ENCODE measurements at places on chromosomes 12 and 14. TPM values are rescaled to one million over a fixed set of nuclear protein-coding genes. Genes with fewer than 3 reads are reported as not detected.

PRH2 gene
- not detected for total RNA-seq

LYZ gene
- total RNA-seq: 34.2 TPM

TRHDE gene
- 0.46 TPM for total RNA-seq

KCNJ8 gene
- 13.8 TPM for total RNA-seq

GPR137C gene
- 1.4 TPM for total RNA-seq

MFAP5 gene
- total RNA-seq: 116 TPM

Data from thyroid gland (tissue), 4 donors.